ENCODE measurements at places on chromosomes 11 and 22.

- DNase-seq, result no peak
These were observed 1.0 kb downstream of the HOATZ start for GRCh38 chr11:111515591-111515990.

DNA sequence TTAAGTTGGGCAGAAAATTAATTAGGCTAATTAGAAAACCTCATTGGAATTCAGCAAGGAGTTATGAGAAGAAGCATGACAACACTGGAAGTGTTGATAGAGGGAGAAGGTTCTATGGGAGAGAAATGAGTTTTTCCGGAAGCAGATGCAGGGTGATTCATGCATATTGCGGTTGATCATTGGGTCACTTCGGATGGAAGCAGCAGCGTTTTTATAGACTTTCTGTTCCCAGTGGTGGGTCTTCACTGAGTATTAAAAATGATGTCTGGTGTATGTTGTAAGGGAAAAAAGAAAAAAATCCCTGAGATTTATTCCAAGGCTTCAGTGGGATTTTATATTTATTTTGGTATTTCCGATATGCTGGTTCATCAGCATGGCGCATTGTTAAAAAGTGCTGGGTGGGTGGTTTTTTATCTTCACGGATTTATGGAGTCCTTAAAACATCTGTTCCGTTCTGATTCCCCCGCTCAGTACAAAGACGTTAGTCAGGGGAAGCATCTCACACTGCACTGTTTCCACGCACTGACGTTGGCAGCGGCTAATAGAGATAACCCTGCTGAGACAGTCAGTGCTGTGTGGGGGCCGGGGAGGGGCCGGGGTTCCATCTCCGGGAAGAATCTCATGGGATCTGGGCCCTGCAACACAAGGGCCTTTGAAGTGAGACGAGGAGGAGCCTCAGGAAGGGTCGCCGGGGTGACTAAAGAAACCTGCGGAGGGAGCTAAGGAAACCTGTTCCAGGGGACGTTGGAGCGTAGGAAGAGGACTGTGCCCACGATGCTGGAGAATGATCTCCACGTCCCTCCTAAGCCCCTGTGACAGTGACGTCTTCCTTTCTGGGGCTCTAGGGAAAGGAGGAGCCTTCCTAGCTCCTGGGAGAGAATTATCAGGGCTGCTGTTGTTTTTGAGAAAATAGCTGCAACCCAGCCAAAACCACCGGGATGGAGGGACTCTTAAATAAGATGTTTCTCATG, 390.0 kb downstream of the NTM start:
- no peak for DNase-seq

DNA sequence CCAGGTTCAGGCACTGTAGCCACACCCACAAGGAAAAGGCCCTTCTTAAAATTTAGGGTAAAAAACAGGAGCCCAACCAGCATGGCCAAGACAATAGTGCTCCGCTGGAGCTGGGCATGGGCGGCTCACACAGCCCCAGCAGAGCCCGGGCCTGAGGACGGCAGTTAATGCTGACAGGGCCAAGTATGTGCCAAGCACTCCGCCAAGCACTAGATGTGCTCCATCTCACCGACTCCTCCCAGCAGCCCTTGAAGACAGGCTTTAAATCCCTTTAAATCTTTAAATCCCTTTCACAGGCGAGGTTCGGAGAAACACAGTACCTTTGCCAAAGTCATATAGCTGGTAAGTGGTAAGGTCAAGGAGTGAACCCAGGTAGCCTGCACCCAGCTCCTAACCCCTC, 4.8 kb downstream of the ARFGAP2 start:
- no peak for DNase-seq

- no peak for DNase-seq
These were observed 90.5 kb downstream of the GALNT18 start for GRCh38 chr11:11531131-11531908.

GRCh38 chr22:29145321-29146072, 60.2 kb upstream of the EMID1 start:
- no peak for DNase-seq

GRCh38 chr11:16936643-16937042, 77.6 kb downstream of the PLEKHA7 start:
- no peak for DNase-seq

- DNase-seq, result no peak
These were observed 23.9 kb downstream of the RTN4RL2 start for GRCh38 chr11:57484141-57484710.

GRCh38 chr11:105670811-105671210, 60.9 kb downstream of the GRIA4 start:
- DNase-seq, result peak; percentile 26

GRCh38 chr22:19890502-19891316, 36.0 kb upstream of the GNB1L start:
- DNase-seq, result no peak

DNA sequence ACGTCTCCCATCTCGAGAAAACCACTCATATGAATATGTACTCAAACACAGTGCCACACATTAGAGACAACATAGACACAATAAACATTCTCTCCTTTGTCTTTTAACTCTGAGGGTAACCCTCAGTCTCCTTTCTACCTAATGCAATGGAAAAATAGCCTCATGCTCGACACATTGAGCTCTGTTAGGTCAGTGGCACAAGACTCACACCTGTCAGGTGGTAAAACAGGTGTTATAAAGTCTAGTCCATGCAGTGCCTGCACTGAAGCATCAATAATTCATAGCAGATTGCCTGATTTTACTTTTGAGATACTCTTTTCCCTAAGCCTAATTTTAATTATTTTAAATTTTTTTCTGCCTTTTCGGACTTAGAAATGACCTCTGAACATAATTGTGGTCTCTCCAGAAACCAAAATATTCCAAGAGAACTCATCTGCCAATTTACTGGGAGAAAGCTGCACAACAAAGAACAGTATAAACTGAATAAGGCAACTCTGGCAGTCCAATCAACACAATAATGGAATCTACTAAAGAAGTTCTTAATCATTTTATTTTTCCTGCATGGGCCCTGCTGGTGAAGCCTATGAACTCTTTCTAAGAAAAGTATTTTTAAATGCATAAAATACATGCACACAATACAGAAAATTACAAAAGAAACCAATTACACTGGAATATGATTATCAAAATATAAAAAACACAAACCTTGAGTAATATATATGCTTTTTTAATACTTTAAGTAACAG, 9.9 kb downstream of the RDX start:
- no peak for DNase-seq

- DNase-seq, result no peak
These were observed 2.0 kb downstream of the WT1 start for GRCh38 chr11:32433101-32433913.

- DNase-seq, result no peak
These were observed 7.1 kb downstream of the KCNQ1 start for GRCh38 chr11:2451916-2452315.

- no peak for DNase-seq
These were observed 60.3 kb downstream of the NECTIN1 start for GRCh38 chr11:119668676-119669075.

DNA sequence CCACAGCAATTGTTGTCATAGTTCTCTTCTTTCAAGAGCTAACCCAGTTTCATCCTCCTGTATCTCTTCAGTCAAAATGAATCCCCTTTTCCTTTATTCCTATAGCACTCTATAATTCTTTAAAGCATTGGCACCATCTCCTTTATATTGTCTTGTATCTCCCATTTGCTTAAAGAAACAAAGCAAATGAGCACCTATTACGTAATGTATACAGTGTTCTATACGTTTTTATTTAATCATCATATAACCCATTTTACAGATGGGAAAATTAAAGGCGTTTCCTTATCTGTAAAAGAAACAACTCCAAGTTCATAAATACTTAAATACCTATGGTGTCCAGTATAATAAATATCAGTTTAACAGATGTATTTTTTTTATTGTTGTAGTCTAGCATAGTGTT, 6.4 kb upstream of the REXO2 start:
- no peak for DNase-seq

- DNase-seq, result no peak
These were observed 182.6 kb downstream of the ST3GAL4 start for GRCh38 chr11:126538071-126538470.

- DNase-seq, result no peak
These were observed 44.3 kb upstream of the TTC12 start for GRCh38 chr11:113270080-113270479.

DNA sequence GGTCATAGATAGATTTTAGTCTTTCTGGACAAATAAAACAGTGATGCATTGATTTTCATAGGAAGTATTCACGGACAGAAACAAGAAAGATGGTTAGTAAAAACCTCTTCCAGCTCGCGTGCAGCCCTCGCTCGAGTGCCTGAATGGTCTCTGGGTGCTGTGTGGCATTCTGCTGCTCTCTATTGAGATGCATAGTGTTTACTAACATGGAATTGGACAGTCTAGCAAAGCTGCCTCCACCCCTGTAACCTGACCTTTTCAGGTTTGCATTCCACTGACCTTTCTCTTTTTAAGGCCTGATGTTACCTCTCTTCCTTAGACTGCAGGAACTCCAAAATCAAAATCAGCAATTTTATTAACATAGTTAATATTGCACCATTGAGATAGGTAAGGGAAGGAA, 643.4 kb downstream of the JRKL start:
- no peak for DNase-seq

- no peak for DNase-seq
These were observed 53.5 kb downstream of the KCNJ4 start for GRCh38 chr22:38401336-38402084.

Data from RKO (cell line).